ENCODE measurements at places on chromosomes 4 and X. TPM values are rescaled to one million over a fixed set of nuclear protein-coding genes. Genes with fewer than 3 reads are reported as not detected.

CSAG1 gene
- 0.27 TPM for polyA plus RNA-seq

ASB9 gene
- polyA plus RNA-seq: not detected

EXOC1L gene
- polyA plus RNA-seq: not detected

DMRTC1 gene
- polyA plus RNA-seq: not detected

IRS4 gene
- polyA plus RNA-seq: 1.6 TPM

RBMX gene
- polyA plus RNA-seq: 307 TPM

APBB2 gene
- polyA plus RNA-seq: 34.1 TPM

GABRG1 gene
- 0.34 TPM for polyA plus RNA-seq

ITM2A gene
- polyA plus RNA-seq: 52.8 TPM

All from GM23338 (cell line).